Fibroblast of skin of back (primary cell): ENCODE measurements at places on chromosomes 2 and 18.

DNA sequence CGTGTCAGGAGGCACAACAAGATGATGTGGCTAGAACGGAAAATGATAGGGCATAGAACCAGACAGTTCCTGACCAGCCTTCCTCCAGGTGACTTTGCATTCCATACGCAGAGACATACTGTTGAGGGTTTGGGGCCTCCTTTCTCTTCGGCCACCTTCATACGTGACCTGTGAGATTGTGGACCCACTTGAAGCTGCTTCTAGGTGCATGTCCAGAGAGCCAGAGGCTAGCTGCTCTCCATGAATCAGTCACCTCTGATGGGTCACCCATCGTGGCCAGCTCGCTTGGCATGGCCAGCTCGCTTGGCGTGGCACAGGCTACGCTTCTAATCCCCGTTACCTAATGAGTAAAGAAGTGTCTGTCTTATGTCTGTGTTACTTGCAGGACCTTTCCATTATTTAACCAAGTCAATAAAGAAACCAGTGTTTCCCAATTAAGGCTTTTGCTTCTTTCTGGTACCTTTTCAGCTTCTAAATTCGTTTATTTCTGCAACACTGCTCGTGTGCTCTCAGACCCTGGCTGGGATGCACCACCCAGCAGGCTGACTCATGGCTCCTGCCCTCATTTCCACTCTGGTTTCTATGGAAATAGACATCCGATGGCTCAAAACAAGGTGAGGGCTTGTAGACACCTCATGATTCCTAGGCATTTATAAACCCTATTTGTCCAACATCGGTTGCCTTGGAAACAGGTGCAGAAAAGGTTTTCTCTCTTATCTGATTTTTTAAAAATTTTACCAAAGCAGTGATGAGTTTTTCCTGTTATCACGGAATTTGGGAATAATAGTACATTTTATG is 86.7 kb upstream of the B3GNT7 start:
- DNase-seq, result peak; percentile 38

DNA sequence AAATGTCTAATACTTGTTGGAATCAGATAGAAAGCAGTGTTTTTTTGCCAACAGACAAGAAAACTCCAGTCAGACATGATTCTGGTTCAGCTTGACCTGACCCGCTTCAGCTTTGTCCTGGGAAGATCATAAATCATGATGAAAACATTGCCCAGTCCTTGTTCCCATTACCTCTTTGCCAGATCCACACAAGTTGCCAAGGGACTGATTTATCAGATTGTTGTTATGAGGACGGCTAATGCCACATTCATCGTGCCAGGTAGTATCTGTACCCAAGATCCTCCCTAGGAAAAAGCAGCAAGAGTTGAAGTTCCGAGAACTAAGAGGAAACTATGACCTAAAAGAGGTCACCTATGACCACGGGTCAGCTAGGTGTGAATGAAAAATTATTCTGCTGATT is 39.0 kb downstream of the SLC40A1 start:
- DNase-seq, result no peak

- DNase-seq, result no peak
Measured at GRCh38 chr2:114281188-114281587, 161.3 kb upstream of the DPP10 start.

DNA sequence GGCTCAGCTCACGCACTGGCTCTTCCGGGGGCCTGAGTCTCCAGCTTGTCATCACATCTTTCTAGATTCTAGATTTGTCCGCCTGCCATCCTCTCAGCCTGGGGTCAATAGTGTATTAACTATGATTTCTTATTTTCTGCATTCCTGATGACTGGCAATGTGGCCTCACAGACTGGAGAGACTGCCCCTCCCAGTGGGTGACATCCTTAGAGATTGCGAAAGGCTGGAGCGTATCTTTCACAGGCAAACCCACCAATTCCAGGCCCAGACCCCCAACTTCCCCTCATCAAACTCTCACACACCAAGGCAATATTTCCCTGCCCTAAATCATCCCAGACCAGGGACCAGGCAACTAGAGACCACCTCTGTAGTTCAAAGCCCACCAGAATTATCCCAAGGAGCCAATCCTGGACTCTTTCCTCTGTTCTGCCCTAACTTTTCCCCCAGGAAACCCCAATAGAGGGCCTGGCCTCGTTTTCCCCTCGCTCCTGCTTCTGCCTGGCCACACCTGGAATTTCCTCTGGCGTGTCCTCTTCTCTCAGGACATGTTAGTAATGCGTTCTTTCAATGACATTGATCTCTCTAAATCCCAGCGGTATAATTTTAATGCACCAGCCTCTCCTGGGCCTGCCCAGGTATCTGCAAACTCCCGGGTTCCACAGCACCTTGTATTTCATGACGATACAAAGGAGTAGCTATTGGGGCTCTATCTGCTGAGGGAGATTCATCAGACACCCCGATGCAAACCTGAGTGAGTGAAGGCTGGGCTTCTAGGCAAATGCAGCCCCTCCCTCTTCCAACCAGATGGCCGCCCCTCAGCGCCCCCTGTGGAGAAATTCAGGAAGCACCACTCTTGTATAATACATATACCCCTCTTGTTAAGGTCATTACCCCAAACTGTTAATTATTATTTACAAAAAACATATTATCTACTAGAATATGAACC is 2.4 kb upstream of the KCNF1 start:
- DNase-seq, result no peak

DNA sequence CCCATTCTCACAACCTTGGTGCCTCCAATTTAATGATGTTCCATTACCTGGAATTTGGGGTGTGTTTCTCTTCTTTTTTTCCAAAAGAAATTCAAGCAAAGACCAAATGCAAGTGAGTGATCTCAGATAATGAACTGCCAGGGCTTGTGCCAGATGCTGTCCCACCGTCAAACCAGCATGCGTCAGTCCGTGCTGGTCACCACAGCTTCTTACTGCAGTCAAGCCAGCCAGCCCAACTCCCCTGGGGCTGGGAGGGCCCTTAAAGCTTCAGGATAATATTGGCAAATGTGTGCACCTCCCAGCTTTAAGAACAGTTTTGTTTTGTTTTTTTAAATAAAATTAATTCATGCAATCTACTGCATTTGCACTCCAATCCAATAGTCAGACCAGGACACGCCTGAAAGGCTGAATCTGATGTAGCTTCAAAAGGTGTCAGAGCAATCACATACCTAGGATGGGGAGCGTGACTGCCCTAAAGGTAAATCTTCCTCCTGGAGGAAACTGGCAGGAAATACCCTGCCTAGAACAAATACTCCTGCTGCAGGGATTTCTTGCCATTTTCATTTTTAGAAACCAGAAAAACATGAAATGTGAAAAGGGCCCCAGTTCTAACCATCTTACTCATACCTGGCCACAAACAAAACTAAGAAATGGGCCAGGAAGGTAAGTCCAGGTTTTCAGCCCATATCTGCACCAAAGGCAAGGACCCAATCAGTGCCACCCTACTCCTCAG is 26.8 kb upstream of the SP3 start:
- peak; percentile 79 for DNase-seq

DNA sequence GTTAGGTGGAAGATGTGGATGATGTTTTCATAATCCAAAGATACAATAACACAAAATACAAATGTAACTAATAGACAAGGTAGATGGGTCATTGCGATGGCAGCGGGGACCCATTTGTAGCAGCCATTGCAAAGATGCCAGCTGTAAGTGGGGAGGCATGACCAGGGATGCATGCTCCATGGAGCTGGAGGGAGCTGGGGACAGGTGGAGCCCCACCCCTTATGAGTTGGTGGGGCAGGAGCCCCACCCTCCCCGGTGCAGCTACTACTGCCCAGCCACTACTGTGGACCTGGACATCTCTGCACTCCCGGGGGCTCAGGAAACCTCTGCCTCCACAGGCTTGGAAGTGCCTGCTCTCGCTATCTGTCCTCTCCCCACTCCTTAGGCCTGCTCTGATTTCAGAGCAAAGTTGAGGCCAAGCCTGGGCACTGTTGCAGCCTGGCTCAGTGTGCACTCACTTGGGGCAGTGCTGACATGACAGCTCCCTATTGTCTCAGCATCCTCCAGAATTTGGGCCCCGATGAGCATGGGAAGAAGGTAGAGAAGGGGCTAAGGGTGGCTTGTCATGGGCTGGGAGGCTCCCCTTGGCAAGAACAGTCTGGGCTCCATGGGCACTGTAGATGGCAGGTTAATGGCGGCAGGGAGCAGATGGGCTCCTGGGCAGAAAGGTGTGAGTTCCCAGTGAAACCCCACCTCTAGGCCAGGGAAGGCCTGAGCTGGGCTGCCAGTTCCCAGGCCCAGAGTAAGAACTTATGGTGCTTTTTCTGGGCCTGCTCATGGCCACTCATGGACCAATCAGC is 81.1 kb downstream of the ZNF804A start:
- no peak for DNase-seq

GRCh38 chr2:11578081-11578948 is 44.5 kb downstream of the GREB1 start:
- no peak for DNase-seq

DNA sequence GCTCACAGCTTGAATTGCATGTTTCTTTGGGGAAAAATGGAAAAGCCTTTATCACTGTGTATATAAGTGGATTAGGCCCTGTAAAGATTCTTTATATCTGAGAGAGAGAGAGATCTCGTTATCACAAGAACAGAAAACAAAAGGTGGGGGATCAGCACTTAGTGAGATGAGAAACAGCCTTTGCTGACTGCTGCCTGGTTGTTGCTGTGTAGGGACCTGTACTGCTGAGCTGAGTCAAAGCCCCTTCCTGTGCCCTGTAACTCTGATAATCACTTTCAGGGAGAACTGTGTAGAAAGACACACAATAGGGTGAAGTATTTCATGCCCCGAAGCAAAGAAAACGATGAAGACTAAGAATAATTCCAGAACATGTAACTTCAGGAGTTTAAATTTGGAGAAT is 30.6 kb upstream of the FAM237A start:
- no peak for DNase-seq

GRCh38 chr2:155157711-155158110 is 459.2 kb downstream of the KCNJ3 start:
- DNase-seq, result no peak

- no peak for DNase-seq
Measured at GRCh38 chr2:46793423-46794416, 121.9 kb downstream of the MCFD2 start.

DNA sequence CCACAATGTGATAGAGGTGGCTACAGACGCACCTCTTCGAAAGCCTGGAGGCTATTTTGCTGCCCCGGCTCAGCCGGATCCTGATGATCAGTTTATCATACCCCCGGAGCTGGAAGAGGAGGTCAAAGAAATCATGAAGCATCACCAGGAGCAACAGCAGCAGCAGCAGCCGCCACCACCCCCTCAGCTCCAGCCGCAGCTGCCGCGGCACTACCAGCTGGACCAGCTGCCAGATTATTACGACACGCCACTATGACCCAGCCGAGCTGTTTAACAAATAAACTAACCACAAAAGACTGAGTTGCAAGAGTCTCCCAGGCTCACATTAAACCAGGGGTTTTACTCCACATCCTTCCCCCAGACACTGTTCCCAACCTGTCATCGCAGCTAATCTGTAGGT is 263.8 kb downstream of the PHLPP1 start:
- no peak for DNase-seq

- DNase-seq, result no peak
Measured at GRCh38 chr2:153268941-153269461, 209.6 kb downstream of the RPRM start.
